ENCODE measurements at places on chromosomes 2 and 18.

DNA sequence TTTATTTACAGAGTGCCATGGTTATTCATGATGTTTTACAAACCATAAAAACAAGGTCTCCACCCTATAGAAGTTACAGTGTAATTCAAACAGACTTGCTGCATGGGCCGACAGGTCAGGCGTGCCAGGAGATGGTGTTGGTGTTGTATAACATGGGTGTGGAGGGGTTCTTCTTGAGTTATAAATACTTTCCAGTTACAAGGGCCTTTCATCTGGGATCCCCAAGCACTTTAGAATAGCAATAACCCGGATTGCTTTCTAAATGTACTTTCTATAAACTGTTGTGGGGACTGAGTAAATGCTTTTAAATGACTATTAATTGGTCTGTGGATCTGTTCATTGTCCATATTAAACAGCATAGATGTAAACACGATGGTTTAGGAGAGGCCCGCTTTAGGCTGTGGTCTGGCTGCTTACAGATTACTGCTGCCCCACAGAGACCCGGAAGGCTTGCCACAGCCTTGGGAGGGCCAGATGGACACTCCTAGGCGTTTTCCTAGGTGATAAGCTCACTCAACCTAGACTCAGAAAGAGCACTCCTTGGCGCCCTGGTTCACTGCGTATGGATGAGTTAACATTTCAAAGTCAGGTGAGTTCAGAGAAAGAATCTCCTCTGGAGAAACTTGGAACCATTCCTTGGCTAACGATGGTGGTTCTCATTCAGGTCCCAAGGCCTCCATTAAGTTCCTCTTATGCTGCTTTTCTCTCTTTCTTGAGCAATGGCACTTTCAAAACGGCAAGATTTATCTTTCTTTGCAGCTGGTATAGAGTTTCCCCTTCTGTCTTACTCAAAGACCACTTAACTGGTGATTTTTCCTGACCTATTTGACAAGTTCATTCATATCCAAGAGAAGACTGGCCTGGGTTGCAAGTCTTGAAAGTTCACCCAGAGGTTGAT, 3.6 kb upstream of the KIAA2012 start:
- DNase-seq, result no peak

- no peak for DNase-seq
Measured at GRCh38 chr2:109185338-109185737, 56.3 kb downstream of the SH3RF3 start.

DNA sequence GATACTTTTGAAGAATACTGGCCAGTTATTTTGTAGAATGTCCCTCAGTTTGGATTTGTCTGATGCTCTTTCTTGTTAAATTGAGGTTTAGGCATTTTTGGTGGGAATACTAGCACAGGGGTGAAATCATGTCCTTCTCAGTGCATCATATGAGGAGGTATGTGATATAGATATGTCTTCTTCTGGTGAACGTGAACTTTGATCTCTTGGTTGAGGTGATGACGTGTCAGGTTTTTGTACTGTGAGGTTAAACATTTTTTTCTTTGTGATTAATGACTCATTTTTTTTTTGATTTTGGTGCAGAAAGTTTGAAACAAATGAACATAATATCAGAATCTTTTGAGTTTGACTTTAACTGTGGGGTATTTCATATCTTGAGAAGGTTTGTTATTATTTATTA, 11.0 kb downstream of the ZNF407 start:
- DNase-seq, result no peak

- no peak for DNase-seq
Measured at GRCh38 chr18:48679236-48679635, 140.4 kb downstream of the CTIF start.

DNA sequence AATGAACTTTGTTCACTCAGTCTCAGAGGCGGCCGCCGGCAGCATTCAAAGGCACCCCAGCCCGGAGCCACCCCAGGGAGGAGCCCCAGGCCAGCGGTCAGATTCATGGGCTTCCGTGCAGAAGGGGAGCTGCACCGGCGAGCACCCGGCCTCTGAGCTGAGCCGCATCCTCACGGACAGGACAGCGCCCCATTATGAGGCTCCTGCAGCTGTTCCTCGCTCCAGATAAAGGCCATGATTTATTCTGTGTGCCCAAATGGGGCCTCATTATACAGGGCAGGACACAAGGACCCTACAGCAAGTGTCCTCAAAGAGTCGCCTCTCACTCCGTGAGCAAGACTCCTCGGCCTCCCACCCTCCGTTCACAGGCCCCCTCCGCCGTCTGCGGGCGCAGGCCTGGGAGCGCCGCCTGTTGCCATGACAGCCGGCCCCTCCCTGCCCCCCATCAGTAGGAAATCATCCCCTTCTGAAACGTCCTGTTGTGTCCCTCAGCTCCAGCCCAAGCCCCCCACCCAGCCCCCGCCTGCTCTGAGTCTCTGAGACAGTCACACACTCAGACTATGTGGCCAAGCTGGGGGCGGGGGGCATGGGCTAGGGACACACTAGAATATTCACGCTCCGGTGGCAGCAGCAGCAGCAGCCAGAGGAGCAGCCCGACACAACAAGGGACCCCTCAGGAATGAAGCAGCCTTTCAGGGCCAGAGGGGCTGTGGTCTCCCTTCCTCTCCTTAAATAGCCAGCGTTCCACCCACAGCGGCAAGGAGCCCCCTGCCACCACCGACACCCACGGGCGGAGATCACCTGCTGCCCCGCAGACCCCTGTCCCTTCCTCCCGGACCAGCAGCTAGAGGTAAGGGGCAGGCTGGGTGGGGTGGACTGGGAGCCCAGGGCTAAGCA, at the start of gene GPR17:
TSS of gene GPR17 (plus strand) at position 759 of the 897 bp plus-strand sequence. CDS start 4,583 bp downstream, outside the sequence.
- no peak for DNase-seq

DNA sequence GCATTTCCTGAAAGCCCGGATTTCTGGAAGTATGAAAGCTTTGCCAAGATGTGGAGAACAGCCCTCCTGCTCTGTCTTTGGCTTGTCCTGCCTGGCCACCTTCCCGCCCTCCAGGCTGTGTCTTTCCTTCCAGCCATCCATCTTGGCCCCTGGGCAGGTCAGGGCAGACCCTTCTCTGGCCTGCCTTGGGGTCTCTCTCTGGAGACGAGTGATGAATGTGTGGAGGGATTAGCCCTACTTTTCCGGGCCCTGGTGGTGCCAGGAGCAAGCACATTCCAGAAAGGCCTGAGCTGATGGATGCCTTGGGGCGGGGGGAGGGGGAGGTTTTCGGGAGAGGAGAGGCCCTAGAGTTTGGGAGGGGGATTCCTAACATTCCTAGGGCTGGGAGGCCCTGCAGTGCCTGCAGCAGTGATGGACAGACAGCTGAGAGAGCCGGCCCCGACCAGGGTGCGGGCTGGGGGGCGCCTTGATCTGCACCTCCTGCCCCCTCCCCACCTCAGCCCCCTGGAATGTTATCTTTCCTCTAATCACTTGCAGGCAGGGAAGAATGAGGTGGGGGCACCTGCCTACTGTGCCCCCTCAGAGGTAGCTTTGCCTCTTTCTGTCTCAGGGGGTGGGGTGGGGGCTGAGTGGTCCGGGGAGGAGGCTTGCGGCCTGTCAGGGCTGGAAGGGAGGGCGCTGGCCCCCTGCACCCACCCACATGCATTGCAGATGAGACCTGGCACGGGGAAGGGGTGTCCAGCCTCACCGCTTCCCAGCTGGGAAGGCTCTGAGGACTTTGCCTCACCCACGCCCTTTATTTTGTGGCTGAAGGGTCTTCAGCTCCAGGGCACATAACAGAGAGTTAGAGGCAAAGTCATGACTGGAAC, 156.2 kb downstream of the DDX1 start:
- DNase-seq, result no peak

GRCh38 chr18:9974279-9974915, 60.6 kb downstream of the VAPA start:
- no peak for DNase-seq

DNA sequence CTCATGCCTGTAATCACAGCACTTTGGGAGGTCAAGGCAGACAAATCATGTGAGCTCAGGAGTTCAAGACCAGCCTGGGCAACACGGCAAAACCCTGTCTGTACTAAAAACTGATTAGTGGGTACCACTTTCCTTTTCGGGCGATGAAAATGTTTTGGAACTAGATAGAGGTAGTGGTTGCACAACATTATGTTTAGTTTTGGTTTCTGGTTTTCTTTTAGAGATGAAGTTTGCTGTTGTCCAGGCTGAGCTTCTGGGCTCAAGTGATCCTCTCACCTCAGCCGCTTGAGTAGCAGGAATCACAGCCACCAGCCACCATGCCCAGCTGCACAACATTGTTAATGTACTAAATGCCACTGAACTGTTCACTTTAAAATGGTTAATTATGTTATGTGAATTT, 27.6 kb downstream of the AAK1 start:
- no peak for DNase-seq

DNA sequence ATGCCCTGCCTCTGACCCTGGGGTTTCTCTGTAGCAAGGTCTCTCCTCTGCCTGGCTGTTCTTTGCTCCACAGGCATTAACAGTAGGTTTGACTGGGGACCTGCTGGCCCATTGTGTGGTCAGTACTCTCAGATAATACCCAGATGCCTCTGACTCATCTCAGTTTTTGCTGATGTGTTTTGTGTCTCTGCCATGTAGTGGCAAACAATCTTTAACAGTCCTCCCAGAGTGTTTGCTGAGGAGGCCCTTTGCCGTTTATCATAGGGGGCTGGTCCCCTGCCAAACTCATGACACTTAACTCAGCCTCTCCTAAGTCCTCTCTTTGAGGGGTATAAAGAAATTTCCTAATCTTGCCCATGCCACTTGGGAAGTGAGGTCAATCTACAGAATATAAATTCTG, 793.7 kb upstream of the FANCL start:
- no peak for DNase-seq

- DNase-seq, result no peak
Measured at GRCh38 chr2:39647104-39647765, 18.5 kb upstream of the TMEM178A start.

GRCh38 chr2:167825664-167826063, 421.7 kb downstream of the STK39 start:
- DNase-seq, result no peak

DNA sequence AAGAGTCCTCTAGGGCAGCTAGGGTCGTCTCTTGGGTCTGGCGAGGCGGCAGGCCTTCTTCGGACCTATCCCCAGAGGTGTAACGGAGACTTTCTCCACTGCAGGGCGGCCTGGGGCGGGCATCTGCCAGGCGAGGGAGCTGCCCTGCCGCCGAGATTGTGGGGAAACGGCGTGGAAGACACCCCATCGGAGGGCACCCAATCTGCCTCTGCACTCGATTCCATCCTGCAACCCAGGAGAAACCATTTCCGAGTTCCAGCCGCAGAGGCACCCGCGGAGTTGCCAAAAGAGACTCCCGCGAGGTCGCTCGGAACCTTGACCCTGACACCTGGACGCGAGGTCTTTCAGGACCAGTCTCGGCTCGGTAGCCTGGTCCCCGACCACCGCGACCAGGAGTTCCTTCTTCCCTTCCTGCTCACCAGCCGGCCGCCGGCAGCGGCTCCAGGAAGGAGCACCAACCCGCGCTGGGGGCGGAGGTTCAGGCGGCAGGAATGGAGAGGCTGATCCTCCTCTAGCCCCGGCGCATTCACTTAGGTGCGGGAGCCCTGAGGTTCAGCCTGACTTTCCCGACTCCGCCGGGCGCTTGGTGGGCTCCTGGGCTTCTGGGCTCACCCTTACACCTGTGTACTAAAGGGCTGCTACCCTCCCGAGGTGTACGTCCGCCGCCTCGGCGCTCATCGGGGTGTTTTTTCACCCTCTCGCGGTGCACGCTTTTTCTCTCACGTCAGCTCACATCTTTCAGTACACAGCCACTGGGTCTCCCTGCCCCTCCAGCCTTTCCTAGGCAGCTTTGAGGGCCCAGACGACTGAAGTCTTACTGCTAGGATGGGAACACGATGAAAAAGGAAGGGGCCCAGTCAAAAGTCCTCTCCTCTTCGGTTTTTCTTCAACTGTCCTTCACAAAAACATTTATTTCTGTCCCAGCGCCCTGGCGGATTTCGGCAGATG, 8.1 kb downstream of the SIX2 start:
- DNase-seq, result no peak

DNA sequence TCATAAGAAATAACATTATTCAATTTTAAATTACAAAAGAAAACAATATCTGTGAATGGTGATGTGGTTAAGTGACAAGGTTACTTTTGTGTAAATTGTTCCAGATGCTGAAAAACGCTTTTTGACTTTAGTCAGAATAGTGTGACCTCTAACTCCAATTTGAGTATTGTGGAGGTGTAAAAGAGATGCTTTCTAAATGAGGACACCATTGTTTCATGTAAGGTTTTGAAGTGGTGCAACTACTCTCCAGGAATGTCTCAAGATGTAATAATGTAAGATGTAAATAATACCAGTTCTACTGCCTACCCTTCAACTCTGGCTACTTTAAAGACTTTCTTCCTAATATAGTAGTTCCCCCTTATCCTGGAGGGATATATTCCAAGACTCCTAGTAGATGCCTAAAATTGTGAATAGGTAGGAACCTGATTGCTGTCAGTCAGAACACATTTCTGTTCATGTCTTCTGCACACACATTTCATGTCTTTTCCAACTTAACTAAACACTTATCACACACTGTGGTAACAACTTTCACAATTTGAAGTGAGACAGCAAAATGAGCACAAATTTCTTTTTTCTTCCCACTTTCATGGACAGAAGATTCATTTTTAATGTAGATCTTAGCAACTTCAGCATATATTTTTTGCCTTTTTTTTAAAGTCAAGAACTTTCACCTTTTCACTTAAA, 39.1 kb upstream of the PPP1R1C start:
- no peak for DNase-seq

GRCh38 chr2:211564441-211564840, 974.2 kb downstream of the ERBB4 start:
- no peak for DNase-seq

DNA sequence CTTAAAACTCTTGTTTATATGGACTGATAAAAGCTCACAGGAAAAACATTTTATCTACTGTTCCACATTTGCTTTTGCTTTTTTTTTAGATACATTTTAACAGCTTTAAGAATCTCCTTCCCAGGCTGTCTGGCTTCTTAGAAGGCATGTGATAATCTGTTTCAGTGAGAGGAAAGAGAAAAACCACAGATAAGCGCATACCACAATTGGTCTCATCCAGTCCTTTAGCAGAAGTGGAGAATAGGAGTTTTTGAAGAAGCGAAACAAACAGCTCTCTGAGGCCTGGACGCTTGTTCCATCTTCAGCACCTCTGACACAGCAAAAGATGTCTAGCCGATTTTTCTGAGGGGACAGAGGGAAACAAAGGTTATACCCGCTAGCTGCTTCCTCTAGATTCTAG, 37.6 kb downstream of the RMC1 start:
- no peak for DNase-seq

GRCh38 chr2:211436182-211436581, 879.8 kb downstream of the CPS1 start:
- no peak for DNase-seq

DNA sequence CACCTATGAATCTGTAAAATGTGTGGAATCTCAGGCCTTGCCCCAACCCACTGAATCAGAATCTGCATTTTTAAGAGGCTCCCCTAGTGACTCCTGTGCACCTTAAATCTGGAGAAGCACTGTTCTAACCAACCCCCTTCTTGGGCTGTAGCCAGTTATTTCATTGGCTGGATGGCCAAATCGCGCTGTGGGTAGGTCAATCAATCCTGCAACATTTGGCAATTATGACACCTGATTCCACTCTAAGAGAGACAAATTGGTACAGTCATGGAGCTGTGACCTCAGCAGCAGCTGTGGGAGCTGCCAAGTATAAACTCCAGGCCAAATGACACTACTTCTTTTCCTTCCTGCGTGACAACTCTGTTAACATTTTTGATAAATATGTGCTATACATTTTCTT, 208.7 kb downstream of the CLIP4 start:
- DNase-seq, result no peak

Measured in stimulated activated CD8-positive, alpha-beta memory T cell treated with anti-CD3 and anti-CD28 coated beads, Interleukin-15, amount 100 ng/mL, for 24 hours (primary cell).